Glomerular endothelial cell (primary cell): ENCODE measurements at places on chromosomes 4 and X. TPM values are rescaled to one million over a fixed set of nuclear protein-coding genes. Genes with fewer than 3 reads are reported as not detected.

Gene ANKRD37
- total RNA-seq, result 6.8 and 11.4 TPM in 2 replicates

DNA sequence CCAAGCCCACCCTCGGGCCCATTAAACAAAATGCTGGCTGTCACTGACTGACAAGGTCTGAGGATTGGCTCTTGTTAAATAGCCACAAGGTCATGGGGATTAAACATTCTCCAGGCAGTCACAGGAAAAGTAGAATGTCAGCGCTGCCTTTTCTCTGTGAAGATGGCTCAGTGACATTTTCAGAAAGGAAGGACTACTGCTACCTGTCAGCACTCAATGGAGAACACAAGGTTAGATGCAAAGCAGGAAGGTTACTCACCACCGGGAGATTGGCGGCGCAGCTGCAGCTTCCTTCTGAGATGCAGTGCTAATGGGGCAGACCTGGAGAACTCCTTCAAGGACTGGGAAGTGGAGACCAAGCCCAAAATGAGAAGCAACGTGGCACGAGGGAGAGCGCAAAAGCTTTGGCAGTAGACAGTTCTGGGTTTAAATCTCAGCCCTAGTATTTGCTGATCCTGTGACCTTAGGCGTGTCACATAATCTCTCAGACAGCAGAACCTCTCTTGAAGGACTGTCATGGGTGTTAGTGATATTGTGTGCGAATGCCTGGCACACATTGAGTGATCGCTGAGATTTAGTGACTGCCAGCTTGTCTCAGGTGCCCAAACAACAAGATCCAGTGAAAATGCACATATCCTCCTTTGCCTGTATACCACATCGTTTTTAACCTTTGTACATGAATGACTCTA is 213.1 kb upstream of the BOD1L1 start:
- DNase-seq, result no peak

GRCh38 chrX:121165930-121166359 is 118.5 kb downstream of the GLUD2 start:
- DNase-seq, result no peak

Gene ADGRG4
- 0.29 and 0.47 TPM in 2 replicates for total RNA-seq

GRCh38 chr4:98779088-98779487 is 120.7 kb upstream of the TSPAN5 start:
- DNase-seq, result no peak

Gene UTP14A
- total RNA-seq, result 18.8 and 21.7 TPM in 2 replicates

Gene F8A2
- not detected in 2 replicates for total RNA-seq

Gene ARL13A
- total RNA-seq, result not detected in 2 replicates

DNA sequence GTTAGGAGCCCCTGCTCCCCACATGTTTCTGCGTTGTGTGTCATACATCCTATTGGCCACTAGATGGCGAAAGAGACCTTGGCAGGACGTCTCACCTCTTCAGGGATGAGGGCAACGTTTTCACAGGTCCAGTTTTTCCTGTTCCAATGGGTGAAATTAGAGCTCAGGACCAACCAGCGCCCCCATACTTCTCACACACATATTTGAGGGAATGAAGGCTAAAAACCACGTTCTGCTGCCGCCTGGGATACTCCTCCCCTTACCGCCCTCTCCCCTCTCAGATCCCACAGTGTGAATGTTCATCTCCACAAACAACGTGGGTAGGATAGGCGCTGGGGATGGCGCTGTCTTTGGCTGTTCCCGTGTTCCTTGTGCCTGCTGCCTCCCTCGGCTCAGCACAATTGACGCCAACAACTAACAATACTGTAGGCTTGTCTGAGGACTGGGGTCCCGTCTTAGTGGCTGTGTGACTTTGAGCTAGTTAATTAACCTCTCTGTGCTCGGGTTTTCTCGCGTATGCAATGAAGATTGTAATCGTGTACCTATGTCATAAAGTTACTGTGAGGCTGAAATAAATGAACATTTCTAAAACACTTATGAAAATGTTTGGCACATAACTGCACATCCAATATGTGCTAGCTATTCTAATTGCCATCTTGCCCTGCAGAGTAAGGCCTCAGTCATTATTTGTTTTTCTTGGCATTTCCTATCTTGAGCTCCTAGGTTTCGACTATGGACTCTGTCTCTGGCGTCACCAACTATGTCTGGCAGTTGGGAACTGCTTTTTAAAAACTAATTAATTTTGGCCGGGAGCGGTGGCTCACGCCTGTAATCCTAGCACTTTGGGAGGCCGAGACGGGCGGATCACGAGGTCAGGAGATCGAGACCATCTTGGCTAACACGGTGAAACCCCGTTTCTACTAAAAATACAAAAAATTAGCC is 181.3 kb upstream of the STK26 start:
- DNase-seq, result no peak

Gene DCAF8L2
- total RNA-seq, result not detected in 2 replicates

GRCh38 chr4:124610211-124610610 is 102.3 kb downstream of the ANKRD50 start:
- no peak for DNase-seq

Gene TEX13C
- total RNA-seq, result not detected in 2 replicates

DNA sequence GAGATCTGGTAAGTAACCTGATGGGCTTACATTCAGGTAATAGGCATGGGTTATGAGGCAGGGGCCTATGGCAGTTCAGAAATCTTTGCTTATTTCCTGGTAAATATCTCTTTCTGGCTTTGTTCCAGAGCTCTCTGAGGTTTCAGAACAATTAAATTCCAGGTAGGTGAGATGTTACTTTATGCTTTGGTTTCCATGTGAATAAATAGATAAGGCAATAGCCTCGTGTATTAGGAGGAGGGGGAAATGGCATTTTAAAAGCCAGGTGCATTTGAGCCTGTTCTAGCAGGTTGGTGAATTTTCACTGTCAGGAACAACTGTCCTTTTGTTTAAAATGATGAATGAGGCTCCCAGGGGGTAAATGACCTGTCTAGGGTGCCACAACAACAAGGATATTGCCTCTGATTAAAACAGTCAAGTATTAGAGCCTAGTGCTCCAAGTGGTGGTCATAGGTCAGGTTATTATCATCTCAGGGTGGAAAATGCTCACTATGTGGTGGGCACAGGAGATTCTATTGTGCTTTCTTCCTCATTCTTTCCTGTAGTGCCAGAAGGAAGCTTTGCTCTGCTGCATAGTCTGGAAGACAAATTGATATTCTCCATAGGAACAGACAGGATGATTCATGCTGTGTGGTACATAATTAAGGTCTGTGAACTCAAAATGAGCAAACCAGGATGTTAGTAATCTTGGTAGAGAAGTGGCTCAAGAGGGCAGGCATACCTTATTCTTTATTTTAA is 296.2 kb downstream of the INPP4B start:
- peak; percentile 67 for DNase-seq

- no peak for DNase-seq
Observed at GRCh38 chr4:174402470-174403176, 118.9 kb downstream of the CEP44 start.
